ENCODE measurements at places on chromosomes 6 and 20.

DNA sequence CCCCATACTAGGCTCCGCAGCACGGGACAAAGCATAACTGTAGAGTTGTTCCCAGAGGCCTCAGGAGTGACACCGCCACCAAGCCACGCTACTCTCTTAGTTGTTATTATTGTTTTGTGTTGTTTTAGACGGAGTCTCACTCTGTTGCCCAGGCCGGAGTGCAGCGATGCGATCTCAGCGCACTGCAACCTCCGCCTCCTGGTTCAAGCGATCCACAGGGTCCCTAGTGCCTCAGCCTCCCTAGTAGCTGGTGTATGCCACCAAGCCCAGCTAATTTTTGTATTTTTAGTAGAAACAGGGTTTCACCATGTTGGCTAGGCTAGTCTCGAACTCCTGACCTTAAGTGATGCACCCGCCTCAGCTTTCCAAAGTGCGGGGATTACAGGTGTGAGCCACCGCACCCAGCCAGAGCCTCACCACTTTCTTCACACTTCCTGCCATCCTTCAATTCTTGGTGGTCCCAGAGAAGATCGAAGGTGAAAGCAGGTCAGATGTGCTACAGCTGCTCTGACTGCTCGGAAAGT is 11.8 kb downstream of the RPL7L1 start:
- DNase-seq = no peak

GRCh38 chr20:43563429-43563828 is 4.6 kb downstream of the SGK2 start:
- DNase-seq = no peak

GRCh38 chr6:68476611-68477010 is 158.5 kb upstream of the ADGRB3 start:
- no peak for DNase-seq

DNA sequence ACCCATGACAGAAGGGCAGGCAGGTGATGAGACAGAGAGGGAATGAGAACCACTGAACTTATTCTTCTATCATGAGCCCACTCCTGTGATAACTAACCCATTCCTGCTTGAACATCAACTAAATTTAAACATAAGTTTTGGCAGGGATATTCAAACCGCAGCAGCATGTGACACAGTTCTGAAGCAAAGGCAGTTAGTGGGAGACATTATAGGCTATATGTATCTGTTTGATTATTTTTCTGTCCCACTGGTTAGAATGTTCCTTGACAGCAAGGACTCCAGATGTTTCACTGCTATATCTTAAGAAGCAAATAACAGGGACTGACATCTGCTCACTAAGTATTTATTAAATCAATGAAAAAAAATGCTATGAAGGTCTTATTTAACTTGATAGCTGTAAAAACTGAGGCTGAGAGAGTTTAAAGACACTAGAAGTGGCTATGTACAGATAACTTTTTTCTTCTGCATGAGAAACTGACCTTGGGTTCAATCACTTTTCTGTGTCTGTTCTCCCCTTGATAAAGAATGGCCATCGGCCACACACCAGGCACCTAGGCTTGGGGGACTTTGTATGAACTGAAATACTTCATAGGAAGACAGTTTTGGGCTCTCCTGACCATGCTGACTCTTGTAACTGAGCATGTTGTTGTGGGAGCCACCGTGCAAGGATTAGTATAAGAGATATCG is 90.9 kb downstream of the CEP162 start:
- no peak for DNase-seq

DNA sequence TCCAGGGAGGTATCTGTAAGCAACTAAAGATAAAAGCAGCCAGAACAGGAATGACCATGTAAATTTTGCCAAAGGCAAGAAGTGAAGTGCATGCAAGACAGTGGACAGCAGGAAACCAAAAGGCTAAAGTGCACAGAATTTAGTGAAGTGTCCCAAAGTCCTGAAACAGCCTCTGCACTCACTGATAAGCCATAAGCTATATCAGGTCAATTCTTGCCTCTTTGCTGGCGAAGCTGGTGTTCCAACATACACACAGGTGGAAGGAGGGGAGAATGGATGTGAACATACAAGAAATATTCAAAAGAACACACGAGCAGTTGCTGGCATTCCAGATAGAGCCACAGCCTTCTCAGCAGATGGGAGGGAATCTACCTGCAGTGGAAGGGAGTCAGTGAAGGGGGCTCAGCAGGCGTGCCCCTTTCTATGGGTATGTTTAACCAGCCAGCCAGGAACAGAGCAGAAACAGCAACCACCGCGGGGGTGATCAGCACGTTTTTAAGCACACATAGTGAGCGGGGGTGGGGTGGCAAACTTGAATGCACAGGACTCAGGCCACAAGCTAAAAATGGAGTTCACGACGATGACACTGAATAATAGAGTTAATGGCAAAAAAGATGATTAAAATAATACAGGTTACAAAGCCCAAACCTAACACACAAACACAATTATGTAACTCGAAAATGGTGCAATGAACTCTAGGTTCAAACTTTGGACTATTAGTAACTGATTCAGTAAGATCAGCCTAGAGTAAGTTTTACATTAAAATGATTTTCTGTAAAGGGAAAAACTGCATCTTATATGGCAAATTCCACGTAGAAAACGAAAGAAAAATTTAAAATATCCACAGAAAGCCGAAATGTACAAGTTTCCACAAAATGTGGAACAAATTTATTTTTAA is 1.2 kb downstream of the ECI2 start:
- peak; percentile 14 for DNase-seq

GRCh38 chr20:33622705-33623365 is 39.3 kb upstream of the C20orf144 start:
- DNase-seq = no peak

DNA sequence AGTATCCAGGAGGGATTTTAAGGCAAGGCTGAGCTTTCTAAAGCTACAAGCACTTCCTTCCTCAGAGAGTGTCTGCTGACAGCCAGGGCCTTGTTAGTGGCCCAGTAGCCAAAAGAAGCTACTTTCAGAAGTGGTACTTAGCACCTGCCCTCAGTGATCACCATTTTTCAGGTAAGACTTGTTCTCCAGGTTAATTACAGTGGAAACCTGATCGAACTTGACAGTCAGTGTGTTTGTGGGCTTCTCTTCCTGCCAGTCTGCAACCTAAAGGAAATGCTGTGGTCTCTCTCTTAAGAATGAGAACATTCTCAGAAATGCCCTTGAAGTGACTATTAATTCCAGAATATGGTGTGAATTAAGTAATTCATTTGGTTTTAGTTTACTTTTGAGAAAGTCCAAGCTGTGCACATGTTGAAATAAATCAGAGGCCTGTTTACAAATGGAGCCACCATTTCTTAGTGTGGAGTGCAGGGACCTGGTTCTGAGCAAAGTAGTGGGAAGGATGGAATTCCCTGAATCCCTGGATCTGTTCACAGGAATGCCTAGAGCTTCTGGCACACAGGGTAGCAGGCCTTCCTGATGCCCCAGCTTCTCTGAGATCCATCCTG is 185.3 kb upstream of the AGPAT4 start:
- no peak for DNase-seq

DNA sequence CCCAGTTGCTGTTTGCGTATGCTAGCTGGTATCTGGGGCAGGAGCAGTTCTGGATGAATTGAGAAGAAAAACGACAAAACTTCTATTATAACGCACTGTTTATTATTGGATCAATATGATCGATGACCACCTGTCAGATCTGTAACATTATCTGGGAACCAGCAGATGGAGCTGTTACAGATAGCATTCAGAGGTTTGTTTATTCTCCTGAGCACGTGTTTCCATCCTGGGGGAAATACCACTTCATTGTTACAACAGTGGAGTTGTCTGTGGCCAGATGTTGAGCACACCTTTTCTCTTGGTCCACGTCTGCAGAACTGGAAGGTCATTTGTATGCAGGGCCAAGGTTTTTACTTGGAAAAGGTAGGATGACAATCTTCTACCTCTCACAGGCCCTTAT is 16.0 kb upstream of the NKX2-2 start:
- DNase-seq = no peak

DNA sequence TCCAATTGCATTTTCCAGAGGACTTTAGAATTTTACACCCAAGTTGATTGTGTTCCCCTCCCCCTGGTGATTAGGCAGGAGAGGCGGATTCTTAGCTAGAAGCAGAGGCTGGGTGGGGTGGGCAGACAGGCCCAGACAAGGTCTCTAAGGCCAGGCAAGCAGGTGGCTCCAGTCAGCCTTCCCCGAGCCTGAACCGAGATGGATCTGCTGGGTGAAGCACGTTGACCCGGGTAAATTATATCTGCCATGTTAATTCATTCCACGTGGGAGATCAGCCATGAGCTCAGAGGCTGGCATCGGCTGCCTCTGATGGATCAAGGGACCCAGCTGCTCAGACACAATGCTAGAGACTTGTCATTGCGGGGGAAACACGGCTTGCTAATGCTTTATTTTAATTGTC is 159.5 kb upstream of the MAFB start:
- no peak for DNase-seq

DNA sequence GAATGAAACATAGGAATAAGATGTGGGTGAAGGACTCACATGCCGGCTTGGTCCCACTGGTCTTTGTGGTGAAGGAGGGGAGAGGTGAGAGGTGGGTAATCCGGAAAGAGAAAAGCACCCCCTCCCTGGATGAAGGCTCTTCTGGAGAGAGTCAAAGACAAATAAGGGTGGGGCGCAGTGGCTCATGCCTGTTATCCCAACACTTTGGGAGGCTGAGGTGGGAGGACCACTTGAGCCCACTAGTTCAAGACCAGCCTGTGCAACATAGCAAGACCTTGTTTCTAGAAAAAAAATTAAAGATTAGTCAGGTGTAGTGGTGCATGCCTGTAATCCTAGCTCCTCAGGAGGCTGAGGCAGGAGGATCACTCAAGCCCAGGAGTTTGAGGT is 3.1 kb downstream of the LTB start:
- DNase-seq = no peak

DNA sequence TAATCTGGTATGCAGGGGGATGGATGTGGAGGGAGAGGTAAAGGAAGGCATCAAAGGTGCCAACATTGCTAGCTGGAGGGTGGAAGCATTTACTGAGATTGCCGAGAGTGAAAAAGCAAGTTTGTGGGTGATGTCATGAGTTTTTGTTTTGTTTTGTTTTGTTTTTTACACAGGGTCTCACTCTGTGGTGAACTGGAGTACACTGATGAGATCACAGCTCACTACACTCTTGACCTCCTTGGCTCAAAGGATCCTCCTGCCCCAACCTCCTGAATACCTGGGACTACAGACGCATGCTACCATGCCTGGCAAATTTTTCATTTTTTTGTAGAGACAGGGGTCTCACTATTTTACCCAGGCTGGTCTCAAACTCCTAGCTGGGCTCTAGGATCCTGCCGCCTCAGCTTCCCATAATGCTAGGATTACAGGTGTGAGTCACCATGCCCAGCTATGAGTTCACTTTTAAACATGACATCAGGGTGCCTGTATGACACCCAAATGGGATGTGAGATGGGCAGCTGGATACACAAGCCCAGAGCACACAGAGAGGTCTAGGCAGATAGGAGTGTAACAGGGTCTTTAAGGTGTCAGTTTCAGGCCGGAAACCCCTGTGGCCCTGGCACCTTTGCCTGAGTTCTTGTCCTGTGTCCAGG is 35.1 kb upstream of the HMGA1 start:
- DNase-seq = no peak

DNA sequence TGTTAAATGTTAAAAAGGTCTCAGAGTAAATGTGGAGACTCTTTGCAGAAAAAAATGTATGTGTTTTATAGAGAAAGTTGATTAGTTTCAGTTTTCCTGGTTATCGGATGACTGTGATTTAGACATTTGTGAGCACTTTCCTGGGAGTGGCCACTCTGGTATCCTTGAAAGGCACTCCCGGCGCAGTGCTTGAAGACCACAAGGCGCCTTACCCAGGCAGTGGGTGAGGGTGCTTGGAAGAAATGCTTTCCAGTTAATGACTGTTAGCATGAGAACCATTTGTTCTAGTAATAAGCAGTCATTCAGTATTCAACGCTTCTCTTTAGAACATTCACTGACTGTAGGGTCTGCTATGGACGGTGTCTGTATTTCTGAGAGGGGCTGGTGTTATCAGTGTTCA is 7.2 kb downstream of the CDS2 start:
- no peak for DNase-seq

- DNase-seq = no peak
These were observed 10.0 kb downstream of the THBS2 start for GRCh38 chr6:169243661-169244060.

DNA sequence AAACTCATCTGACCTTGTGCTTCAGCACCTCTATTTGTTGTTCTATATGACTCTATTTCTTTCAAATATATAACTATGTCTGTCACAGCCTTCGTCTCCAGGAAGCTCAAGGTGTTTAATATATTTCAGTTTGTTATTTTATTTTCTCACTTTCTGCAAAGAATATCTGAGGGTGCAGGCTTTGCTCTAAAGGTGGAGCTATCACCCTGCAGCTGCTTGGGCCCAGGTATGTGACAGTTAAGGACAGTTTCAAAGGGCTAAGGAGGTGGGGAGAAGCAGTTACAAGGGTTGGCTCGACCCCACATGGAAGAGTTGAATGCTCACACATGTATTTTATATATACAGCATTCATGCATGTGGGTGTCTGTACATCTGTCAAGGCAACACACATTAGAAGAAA is 405.6 kb downstream of the BTBD9 start:
- DNase-seq = no peak

DNA sequence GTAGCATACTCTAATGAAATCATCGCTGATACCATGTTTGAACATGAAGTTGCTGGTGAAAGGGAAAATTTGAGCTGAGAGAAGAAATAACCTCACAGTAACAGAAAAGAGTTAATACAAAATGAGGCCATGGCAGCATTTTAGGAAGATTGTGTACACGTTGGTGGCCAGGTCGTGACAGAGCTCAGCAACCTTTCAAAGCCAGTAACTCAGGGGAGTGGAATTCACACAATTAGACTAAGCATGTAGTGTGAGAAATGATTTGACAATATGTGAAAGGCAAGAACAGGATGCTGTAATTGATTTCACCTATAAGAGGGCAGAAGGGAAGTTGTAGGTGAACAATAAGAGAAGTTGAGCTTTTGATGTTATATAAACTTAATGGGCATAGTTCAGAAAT is 246.3 kb downstream of the OGFRL1 start:
- DNase-seq = no peak

DNA sequence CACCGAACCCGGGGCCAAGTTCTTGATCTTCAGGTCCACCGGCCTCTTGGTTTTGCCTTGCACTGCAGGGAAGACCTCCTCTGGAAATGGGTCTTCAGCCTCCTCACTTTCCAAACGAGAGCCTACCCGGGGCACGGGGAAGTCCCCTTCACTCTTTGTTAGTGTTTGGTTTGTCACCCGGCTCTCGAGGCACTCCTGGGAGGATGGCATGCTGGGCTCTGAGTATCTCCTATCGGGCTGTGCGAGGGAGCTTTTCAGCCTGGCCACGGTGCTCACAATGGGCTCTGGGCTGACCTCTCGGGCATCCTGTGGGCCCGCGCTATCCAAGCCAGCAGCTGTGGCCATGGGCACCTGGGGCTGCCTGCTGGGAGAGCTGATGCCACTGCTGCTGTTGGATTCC is 8.1 kb downstream of the TAGAP start:
- no peak for DNase-seq

- DNase-seq = no peak
These were observed 17.2 kb downstream of the GNAS start for GRCh38 chr20:58869662-58870227.

Measured in stimulated activated CD4-positive, alpha-beta T cell treated with anti-CD3 and anti-CD28 coated beads, Interleukin-15, amount 100 ng/mL, for 1 hour (primary cell).